Naive thymus-derived CD8-positive, alpha-beta T cell (primary cell): ENCODE measurements at places on chromosomes 7 and 10. TPM values are rescaled to one million over a fixed set of nuclear protein-coding genes. Genes with fewer than 3 reads are reported as not detected.

DNA sequence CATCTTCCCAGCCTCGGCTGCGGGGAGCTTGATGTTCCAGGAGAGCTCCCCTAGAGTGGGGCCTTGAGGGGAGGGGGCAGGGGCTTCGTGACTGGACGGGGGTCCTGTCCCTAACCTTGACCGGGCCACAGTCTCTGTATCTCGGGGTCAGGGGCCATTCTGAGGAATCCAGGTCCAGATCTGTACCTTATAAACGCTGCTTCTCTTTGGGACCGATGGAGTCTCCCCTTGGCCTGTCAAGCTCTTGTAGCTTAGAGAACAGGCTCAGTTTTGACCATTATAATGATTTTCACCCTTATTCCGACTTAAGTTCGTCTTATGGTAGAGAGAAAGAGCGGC is 831 bp downstream of the ZKSCAN5 start:
- DNase-seq, result no peak

The PIP gene
- not detected for total RNA-seq

The RGR gene
- not detected for total RNA-seq

- no peak for DNase-seq
Measured at GRCh38 chr7:115679976-115680375, 350.6 kb downstream of the TFEC start.

DNA sequence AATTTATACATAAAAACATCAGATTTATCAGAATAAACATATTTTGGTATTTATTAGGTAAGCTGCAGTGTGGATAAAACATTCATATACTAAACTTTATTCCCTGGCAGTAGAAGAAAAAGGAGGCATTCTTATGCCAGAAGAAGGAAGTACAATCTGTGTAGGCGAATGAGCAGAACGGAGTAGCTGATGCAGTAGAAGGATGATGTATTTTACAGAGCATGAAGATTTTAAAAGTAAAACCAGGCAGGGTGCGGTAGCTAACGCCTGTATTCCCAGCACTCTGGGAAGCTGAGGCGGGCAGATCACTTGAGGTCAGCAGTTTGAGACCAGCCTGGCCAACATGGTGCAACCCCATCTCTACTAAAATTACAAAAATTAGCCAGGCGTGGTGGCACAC is 294.9 kb upstream of the MKLN1 start:
- no peak for DNase-seq

DNA sequence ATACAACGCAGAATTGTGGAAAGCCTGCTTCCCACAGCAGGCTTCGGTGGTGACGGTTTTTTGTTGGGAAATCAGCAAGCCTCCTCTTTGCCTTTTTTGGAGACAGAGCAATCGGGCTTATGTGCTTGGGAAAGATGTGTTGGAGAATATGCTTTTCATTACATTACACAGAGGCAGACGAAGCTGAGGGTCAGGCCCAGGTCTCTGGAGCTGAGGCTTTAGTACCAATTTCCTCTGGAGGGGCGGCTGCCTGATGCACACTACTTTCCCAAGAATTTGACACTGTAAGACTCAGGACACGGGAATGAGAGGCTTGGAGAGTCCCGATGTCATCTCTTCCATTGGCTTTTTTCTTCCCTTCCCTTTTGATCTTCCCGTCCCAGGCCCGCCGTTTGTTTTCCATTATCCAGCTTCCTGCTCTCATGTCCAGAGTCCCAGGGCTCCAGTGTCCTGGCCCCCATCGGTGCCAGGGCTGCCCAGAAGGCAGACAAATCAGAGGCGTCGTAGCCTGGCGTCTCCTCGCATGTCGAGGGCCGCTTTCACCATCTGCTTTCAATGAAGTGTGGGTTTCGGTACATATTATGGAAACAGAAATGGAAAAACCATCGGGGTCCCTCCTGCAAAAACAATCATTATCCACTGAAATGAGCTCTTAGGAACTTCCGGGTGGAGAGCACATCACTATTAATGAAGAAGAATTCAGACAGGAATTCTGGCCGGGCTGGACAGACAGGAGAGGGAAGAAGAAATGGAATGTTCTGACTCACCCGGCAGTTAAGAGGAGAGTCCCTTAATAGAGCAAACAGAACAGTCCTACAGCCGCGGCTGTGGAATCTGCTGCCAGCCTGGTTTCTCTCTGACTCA is 123.0 kb upstream of the JCAD start:
- no peak for DNase-seq

- no peak for DNase-seq
Measured at GRCh38 chr7:77746824-77747165, 50.5 kb downstream of the RSBN1L start.
